ENCODE measurements at places on chromosomes 16 and 17.
A peak's percentile ranks its signal among the peaks of the same experiment; 100 is the strongest.

DNA sequence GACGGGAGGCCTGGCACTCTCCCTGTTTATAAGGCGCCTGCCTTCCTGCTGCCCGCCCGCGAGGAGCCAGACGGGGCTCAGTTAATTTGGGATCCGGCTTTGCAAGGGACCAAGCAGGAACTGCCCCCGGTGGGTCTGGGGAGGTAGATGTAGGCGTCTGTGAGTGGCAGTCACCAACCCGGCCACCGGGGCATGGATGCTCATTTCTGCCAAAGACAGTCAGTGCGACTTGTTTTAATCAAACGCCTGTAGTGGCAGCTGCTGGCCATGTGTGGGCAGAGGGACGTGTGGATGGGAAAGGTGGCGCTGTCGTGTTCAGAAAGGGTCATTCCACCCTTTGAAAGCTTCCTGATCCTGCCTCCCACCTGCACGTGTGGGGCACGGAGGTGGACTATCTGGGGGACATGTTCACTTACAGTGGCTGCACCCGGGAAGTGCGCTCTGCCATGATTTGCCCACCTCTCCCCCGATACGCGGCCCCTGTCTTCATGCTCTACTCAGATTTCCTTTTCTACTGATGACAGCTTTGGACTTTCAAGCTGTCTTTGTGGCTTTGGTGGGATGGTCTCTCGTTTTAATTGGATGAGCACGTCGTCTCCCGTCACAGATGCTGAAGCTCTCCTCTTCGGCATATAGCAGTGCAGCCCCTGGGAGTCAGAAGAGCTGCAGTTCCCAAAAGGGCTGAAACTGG lies 60.3 kb upstream of the CIBAR2 start:
- no peak for DNase-seq

- DNase-seq = no peak
Observed at GRCh38 chr17:82696916-82697807, 1.3 kb downstream of the RAB40B start.

- DNase-seq = no peak
Observed at GRCh38 chr16:1770328-1771187, 785 bp downstream of the NME3 start.

GRCh38 chr17:9054126-9054975 lies 33.0 kb downstream of the NTN1 start:
- no peak for DNase-seq

DNA sequence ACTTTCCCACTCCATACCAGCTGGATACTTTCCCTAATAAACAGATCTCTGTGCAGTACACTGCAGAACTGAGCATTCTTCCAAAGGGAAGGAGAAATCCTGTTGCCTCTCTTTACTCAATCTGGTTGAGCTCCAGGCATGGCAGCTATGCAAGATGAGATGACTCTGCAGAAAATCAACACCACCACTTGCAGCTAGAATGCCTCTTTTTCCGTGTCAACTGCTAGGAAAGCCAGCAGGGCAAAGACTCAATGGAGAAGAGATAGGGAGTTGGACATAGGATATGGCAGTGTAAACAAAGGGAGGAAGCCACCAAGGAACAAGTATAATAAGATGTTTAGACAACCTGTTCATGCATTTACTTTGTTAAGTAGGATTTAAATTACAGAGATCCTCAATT lies 40.4 kb upstream of the CORO6 start:
- no peak for DNase-seq

GRCh38 chr16:66840883-66841282 lies 3.3 kb upstream of the CA7 start:
- DNase-seq = no peak

GRCh38 chr17:80730739-80731138 lies 186.1 kb downstream of the RPTOR start:
- no peak for DNase-seq

DNA sequence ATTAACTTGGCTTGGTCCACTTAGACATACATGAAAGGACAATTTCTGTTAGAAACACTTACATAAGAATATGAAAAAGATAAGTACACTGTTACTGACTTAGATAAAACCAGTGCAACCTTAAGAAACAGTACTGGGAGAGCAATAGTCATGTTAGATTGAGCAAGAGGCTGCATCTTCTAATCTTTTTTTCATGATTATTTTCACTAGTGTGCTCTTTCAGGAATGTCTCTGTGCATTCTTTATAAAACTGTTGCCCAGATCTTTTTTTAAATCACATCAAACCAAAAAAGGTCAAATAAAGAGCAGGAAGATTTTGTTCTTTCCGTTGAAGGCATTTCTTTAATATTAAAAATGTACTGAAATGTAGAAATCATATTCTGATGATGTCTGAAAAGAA lies 100.7 kb upstream of the AXIN2 start:
- no peak for DNase-seq

DNA sequence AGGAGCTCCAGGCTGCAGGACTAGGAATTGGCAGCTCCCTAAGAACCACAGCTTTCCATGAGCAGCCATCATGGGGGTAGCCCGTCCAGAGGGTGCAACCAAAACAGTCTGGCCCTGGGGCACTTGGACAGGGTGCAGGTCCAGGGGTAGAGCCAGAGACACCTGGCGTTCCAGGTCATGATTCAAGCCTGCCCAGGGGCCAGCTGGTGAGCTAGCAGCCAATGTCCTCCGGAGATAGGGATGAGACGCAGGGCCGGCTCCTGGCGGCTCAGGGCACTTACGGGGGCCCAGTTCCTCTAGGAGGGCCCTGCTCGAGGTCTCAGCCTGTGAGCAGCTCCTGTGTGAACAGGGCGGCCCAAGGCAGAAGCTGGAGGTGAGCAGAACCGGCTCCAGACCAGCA lies 22.1 kb downstream of the PIEZO1 start:
- no peak for DNase-seq

GRCh38 chr16:19718624-19718965 lies 524 bp downstream of the IQCK start:
- DNase-seq = no peak

- no peak for DNase-seq
Observed at GRCh38 chr17:73027130-73027741, 65.3 kb downstream of the SLC39A11 start.

DNA sequence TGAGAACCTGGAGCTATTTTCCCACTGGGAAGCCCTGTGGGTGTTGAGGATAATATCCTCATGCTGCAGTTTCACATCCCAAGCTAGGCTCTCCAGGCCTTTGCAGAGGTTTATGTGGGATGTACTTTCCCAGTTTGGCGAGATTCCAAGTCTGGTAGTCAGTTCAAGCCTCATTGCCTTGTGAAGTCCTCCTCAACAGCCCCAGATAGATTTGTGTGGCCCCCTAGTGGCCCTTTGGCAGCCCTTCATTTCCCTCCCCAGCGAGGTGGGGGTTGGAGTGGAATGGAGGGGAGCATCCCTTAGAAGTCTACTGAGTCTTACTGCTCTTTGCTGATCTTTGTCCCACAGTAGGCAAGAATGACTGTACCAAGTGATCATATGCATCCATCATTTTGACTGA lies 137.9 kb downstream of the CDH11 start:
- DNase-seq = no peak

GRCh38 chr17:73740370-73740769 lies 96.1 kb upstream of the SDK2 start:
- peak; percentile 34 for DNase-seq

DNA sequence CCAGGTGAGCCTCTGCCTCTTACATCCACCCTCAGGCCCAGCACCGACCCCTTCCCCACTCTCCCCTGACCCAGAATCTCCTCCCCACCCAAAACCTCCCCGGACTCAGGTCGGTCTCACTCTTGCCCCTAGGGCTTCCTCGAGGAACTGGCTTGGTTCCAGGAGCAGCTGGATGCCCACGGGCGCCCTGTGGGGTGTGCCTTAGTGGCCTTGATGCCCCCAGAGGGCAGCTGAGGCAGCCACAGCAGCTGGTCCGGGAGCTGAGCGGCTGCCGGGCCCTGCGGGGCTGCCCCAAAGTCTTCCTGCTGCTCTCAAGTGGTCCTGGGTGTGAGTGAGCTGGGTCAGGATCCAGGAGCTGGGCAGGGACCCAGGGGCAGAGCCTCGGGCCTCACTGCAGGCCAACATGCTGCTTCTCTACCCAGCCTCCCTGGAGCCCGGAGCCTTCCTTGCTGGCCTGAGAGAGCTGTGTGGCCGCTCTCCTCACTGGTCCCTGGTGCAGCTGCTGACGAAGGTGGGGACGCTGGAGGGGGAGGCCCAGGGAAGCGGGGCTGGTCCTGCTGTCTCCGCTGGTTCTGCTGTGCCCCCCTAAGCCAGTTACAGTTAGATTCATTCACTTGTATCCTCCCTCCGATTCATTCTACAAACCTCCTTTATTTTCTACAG lies 9.6 kb downstream of the ZNF213 start:
- no peak for DNase-seq

DNA sequence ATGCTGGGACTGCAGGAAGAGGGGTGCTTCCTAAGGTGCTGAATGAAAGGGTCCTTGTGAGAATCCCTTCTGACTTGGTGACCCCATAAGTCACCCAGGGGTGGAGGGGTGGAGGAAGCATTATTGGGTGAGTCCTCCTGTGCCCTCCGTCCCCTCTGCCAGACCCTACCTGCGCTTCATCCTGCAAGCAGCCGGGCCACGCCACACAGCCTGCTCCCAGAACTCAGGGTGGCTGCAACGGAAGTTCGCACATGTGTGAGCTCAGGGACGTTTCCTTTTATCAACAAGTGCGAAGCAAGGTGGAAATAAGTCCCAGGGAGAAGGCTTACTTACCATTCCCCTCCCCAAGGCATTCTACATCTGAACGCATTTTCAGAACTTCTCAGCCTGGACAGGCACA lies 40.9 kb downstream of the COX4I1 start:
- DNase-seq = no peak

GRCh38 chr16:72044296-72044695 lies 10.0 kb upstream of the HP start:
- DNase-seq = no peak

DNA sequence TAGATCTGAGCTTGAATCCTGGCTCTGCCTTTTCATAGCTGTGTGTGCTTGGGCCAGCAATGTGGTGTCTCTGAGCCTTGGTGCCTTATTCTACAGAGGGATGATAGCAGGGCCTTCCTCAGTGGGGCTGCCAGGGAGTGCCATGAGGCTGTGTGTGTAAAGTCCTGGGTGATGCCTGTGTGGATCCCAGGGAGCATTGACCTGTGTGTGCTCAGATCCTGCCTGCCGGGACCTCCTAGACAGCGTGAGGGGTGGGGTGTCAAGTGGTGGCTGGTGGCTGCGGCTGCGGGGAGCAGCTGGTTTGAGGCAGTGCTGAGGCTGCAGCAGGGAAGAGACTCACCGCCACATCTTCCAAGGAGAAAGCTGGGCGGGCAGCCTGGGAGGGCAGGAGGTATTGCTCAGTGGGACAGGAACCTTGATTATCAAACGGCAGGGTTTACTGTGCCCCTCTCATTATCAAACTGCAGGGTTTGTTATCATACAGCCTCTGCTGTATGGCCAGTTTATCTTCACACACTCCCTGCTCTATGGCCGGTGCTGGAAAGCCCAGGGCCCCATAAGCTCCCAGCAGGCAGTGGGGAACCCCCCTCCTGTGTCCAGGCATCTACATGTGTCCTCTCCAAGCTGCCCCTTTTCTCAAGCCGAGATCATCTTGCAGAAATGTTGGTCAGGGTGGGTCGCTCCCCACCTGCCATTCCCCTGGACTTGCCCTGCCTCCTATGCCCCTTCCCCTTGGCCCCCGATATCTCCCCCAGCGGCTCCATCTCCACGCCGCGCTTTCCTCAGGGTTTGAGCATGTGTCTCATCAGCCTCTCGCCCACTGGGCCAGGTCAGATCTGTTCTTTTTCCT lies 3.1 kb upstream of the ADCY7 start:
- no peak for DNase-seq

DNA sequence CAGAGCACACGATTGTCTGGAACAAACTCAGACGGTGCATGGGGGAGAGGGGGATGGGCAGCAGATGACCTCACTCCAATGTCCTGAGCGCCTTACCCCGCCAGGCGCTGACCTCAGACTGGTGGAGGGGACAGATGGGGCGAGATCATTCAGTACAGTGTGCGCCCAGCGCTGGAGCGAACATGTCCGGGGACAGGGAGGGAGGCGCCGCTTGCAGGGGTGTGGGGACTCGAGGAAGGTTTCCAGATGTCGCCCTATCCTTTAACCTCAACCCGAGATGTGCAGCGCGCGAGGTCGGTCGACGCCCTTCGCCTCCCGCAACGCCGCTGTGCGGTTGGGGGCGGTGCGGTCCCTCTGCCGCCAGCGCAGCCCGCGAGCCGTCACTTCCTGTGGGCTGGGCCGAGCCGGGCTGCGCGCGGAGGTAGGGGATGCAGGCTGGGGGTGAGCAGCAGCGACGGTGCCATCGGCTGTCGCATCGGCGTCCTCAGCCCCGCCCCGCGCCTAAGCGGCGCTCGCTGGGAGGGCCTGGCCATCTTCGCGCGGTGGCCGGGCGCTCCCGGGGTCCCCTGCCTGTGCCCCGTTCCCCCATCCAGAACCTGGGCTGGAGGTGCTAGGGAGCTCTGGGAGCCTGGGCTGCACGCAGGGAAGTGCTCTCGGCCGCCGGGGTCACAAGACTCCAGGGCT lies 5.3 kb upstream of the CDR2L start:
- peak; percentile 62 for DNase-seq

- DNase-seq = no peak
Observed at GRCh38 chr17:76543482-76543825, 3.6 kb downstream of the PRCD start.

DNA sequence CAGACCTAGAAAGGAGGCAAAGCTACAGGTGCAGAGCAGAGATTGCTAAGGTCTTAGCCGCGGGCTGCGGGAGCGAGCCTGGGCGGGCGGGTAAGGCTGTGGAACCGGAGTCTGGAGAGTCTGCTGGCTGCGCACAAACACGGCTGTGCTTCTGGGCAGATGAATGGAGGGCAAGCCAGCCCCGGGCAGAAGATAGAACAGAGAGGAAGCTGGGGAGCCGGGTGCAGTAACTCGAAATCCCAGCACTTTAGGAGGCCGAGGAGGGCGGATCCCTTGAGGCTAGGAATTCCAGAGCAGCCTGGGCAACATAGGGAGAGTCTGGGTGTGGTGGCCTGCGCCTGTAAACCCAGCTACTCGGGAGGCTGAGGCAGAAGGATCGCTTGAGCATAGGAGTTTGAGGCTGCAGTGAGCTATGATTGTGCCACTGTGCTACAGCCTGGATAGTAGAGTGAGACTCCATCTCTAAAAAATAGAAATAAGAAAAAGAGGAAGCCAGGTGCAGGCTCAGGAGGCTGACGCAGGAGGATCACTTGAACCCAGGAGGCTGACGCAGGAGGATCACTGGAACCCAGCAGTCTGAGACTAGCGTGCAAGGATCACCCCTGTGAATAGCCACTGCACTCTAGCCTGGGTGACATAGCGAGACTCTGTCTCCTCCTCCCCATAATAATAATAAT lies 56.3 kb downstream of the PITPNC1 start:
- no peak for DNase-seq

GRCh38 chr17:37121616-37122015 lies 172.9 kb downstream of the AATF start:
- no peak for DNase-seq

Data from CD14-positive monocyte (primary cell).